CD4-positive, alpha-beta T cell treated with Interleukin-4 for 1 hour (primary cell): ENCODE measurements at places on chromosomes 13 and 19.

GRCh38 chr13:43242040-43242439 lies 218.7 kb downstream of the DNAJC15 start:
- no peak for DNase-seq

GRCh38 chr13:70203661-70204229 lies 95.5 kb upstream of the KLHL1 start:
- DNase-seq: no peak

DNA sequence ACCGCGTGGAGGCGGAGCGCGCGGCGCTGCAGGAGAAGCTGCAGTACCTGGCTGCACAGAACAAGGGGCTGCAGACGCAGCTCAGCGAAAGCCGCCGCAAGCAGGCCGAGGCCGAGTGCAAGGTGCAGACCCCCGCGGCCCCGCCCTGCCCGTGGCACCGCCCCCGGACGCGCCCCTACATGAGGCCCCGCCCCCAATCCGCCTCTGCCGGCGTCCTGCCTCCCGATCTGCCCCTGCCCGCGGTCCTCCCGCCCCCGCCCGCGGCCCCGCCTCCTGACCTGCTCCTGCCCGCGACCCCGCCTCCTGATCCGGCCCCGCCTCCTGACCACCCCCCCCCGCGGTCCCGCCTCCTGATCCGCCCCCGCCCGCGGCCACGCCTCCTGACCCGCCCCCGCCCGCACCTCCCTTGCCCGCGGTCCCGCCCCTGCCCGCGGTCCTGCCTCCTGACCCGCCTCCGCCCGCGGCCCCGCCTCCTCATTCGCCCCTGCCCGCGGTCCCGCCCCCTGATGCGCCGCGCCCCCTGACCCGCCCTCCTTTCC lies 11.7 kb downstream of the PRR36 start:
- peak; percentile 80 for DNase-seq

GRCh38 chr19:56966225-56966696 lies 125.7 kb upstream of the PEG3 start:
- DNase-seq: no peak

DNA sequence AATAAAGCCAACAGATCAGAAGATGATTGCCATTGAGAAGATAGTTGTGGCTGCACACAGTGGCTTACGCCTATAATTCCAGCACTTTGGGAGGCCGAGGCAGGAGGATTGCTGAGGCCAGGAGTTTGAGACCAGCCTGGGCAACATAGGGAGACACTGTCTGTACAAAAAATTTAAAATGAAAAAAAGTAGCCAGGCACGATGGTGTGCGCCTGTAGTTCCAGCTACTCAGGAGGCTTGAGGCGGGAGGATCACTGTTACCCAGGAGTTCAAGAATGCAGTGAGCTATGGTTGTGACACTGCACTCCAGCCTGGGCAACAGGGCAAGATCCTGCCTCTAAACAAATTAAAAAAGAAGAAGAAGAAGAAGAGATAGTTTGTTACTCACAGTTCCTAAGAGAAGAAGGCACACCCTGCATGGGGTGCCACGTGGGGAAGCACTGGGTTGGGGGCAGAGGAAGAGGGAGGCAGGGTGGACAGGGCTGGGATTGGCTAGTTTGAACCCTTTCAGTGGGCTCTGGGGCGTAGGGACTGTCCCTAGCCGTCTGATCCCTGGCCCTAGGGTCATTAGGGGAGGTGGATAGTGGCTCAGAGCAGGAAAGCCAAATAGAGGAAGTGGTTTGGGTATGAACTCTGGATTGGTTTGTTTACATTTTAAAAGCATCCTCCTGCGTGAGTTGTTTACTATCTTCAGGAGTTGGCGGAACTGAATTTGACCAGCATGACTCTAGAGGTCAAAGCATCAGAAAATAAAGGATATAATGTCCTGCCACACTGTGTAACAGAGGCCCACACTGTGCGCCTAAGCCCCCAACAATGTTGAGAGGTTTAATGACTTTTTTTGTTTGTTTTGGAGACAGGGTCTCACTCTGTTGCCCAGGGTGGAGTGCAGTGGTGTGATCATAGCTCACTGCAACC lies 60.5 kb upstream of the MEDAG start:
- DNase-seq: peak; percentile 23

- no peak for DNase-seq
These were observed 2.2 kb downstream of the UPF3A start for GRCh38 chr13:114283576-114283975.

GRCh38 chr13:99392470-99393135 lies 85.4 kb upstream of the GPR183 start:
- DNase-seq: no peak

DNA sequence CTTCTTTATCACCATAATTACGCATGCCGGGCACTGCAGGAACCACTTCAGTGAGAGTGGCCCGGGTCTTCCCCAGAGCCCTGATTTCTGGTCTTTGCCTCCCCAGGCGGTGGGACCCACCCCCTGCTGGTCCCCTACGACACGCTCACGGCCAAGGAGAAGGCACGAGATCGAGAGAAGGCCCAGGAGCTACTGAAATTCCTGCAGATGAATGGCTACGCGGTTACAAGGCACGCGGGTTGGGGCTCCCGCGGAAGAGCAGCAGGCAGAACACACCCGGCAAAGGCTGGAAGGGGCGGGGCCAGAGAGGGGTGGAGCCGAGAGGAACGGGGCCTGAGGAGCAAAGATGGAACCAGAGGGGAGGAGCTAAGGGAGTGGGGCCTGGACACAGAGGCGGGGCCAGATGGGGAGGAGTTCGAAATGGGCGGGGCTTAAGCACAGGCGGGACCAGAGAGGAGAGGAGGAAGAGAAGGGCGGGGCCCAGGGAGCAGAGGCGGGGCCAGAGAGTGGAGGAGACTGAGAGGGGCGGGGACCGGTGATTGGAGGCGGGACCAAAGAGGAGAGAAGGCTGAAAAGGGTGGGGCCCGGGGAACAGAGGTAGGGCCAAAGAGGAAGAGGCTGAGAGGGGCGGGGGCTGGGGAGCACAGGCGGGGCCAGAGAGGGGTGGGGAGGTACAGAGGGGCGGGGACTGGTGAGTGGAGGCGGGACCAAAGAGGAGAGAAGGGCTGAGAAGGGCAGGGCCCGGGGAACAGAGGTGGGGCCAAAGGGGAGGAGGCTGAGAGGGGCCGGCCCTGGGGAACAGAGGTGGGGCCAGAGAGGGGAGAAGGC lies 73.4 kb downstream of the RYR1 start:
- peak; percentile 65 for DNase-seq

- peak; percentile 58 for DNase-seq
These were observed 61.1 kb upstream of the FAM216B start for GRCh38 chr13:42720113-42720857.

GRCh38 chr19:45798995-45799517 lies 6.4 kb upstream of the DMWD start:
- peak; percentile 54 for DNase-seq

GRCh38 chr13:25181597-25181996 lies 9.5 kb upstream of the AMER2 start:
- no peak for DNase-seq

- DNase-seq: no peak
These were observed 41.4 kb upstream of the OBI1 start for GRCh38 chr13:78700121-78700910.

- DNase-seq: no peak
These were observed 11.6 kb downstream of the MED25 start for GRCh38 chr19:49829721-49830120.

- no peak for DNase-seq
These were observed 83.7 kb upstream of the OBI1 start for GRCh38 chr13:78742659-78743058.

GRCh38 chr19:5719274-5719960 lies 529 bp downstream of the LONP1 start:
- DNase-seq: no peak

DNA sequence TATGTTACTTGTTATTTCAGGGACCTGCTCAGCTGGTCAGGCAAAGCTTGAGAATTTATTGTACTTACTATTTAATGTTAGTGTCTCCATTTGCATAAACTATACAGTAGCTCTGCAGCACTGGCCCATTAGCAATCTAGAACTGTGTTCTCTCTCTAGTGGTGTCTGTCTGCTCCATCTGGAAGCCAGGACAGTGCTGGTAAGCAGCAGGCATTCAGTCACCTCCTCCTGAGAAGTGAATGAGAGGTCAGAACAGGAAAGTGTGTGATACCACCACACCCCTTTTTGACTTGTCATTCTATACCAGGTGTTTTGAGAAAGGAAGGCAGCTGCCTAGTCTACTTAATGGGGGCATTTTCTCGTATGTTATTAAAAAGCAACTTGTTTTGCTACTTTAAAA lies 3.9 kb downstream of the COG3 start:
- no peak for DNase-seq

DNA sequence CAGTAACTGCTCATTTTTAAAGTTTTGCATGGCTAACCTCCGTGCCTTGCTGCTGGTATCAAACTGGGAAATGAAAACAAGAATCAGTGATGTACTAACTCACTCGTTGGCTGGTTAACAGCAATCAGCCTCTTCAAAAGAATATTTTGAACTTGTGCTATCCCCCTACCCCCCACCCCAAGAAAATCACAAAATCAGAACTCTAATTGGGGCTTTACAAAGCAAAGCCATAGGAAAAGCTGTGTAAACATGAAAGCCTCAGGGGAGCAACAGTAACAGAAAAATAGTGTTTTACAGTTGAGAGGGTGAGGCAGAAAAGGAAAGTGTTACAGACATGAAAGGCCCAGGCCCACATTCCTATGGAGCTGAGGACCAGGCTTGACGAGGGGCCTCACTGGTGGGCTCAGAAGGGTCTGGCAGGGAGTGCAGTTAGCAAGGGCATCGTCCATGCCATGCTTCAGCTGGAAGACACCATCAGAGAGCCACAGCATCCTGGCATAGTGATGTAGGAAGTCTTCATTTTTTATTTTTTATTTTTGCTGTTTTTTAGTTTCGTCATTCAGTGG lies 217.6 kb downstream of the PCCA start:
- no peak for DNase-seq

DNA sequence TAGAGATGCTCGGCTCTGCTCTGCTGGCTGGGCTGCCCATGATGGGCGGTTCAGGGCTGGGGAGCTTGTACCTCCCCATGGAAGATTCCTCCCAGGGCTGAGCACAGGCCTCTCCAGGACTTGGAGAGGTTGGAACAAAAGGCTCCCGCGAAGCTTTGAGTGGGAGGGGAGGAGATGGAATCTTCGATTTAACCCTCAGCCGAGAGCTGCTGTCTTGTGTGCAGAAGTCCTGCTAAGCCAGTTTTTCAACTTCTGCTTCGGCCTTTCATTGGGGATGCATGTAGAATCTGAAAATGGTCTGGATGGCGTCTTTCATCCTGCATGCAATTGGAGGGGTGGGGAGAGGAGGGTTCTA lies 163.3 kb downstream of the KDM4B start:
- DNase-seq: no peak

DNA sequence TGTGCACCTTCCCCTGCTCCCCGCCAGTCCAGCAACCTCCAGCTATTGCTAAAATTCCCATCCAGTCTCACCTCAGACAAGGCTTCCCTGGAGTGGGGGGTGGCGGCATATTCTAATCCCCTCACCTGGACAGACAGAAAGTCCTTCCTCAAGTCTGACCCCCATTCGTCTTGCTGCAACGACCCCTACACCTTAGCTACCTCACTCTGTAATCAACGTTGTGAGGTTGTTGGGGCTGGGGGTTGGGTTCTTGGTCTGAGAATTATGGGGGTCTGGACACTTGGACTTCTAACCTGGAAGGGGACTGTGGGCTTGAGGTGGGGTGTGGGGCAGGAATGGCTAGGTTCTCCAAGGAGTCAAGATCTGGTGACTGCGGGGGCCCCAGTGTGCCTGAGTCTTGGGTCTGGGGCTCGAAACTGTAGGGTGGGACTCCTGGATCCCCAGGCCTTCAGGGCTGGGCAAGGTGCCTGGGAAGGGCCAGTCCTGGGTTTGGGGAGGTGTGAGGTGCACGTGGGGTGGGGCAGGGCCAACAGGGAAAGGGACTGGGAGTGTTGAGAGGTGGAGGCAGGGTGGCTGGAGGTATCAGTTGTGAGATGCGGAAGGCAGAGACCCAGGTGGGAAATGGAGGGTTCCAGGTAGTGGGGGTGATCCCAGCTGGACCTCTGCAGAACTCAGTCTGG lies 1.3 kb downstream of the FOXA3 start:
- no peak for DNase-seq

GRCh38 chr19:47389150-47389556 lies 30.2 kb downstream of the MEIS3 start:
- peak; percentile 24 for DNase-seq

- DNase-seq: no peak
These were observed 70.0 kb downstream of the CHST8 start for GRCh38 chr19:33691736-33692135.

GRCh38 chr19:4523306-4524110 lies 5.2 kb upstream of the PLIN4 start:
- DNase-seq: peak; percentile 14

GRCh38 chr19:39816287-39817048 lies 17.5 kb downstream of the DYRK1B start:
- no peak for DNase-seq

DNA sequence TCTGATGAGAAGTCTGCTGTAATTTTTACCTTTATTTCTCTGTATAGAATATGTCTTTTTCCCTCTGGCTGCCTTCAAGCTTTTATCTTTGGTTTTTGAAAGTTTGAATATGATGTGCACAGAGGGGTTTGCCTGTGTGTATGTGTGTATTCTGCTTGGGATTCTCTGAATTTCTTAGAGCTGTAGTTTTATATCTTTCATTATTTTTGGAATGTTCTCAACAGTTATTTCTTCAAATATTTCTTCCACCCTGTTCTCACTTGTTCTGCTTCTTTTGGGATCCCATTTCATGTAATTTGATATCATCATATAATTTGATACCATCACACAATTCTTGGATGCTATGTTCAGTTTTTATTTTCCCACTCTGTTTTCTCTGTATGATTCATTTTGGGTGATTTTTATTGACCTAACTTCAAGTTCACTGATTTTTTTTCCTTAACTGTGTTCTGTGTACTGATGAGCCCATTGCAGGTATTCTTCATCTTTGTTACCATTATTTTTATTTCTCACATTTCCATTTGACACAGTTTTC lies 7.5 kb downstream of the COG3 start:
- no peak for DNase-seq

DNA sequence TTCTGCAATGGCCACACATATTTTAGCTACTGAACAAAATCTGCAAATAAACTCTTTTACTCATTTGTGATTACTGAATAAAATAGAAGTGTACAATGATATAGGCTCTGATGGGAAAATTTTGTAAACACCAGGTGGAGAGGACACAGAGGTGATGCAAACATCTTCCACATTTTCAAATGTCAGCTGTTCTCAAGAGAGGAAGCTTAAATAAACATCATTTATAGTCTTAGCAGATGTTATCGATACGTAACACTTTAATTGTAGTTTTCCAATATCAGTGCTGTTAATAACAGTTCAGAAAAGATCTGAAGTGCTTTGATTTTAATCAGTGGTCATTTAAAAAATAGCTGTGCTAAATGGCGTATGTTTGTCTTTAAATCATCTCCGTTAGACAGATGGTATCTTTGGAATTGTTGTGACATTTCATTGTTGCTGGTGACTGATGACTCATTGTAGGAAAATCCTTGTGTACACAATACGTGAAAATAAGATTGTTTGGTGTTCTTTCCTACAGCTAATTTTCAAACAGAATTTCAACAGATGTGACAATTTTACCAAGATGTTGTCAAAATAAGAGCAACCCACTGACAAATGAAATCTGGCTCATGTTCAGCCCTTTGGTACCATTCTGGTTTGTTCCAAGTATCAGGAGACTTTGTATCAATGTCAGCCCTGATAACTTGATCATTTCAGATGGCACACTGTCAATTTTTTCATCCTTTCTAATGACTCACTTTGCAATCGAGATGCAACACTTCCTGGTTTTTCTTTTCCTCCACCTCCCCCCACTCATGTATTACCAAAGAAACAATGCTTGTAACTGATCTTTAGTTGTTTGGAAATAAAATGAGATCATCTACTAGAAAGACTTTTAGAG lies 516.0 kb downstream of the DCT start:
- DNase-seq: no peak
